ENCODE measurements at places on chromosomes 4 and X. TPM values are rescaled to one million over a fixed set of nuclear protein-coding genes. Genes with fewer than 3 reads are reported as not detected.

- no peak for DNase-seq
Observed at GRCh38 chr4:185991770-185992169, 77.2 kb upstream of the TLR3 start.

GRCh38 chr4:176034936-176035335 is 30.7 kb upstream of the WDR17 start:
- no peak for DNase-seq

- DNase-seq = peak; percentile 9
Observed at GRCh38 chr4:21652508-21653231, 295.9 kb downstream of the KCNIP4 start.

DNA sequence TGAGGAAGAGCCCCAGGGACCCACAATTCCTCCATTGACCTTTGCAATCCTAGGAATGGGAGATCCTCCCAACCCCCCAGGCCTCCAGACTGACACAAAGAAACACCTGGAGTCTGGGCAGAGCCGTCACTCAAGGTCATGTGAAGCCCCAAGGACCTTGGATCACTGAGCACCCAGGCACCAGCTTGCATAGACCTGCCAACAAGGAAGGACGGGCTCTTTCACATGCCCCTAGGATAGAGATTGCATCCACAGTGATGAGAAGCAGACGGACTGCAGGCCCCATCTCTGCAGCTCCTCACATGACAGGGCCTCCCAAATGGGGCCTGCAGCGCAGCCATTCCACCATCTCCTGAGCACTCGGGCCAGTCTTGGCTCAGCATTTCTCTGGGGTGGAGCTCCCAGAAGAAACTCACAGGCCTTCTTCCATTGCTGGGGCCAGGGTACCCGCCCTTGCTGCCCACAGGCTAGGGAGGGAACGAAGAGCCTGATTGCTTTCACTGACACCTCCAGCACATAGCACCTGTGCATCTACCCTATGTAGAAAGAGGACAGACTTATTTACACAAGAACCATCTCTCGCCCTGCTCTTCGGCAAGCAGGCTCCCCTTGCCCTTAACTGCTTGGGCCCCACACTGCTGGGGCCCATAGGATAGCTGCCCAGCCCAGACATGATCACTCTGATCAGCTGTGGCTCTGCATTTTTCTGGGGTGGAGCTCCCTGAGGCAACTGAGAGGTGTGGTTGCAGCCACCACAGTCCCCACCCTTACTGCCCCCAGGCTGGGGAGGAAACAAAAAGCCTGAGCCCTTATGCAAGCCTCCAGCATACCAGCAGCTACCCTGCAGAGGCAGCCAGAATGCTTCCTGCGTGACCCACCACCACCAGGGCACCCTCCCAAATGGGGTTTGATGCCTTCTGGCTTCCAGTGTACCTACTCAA is 185.7 kb upstream of the ZCCHC13 start:
- DNase-seq = no peak

The BTK gene
- total RNA-seq = 2.2 TPM

DNA sequence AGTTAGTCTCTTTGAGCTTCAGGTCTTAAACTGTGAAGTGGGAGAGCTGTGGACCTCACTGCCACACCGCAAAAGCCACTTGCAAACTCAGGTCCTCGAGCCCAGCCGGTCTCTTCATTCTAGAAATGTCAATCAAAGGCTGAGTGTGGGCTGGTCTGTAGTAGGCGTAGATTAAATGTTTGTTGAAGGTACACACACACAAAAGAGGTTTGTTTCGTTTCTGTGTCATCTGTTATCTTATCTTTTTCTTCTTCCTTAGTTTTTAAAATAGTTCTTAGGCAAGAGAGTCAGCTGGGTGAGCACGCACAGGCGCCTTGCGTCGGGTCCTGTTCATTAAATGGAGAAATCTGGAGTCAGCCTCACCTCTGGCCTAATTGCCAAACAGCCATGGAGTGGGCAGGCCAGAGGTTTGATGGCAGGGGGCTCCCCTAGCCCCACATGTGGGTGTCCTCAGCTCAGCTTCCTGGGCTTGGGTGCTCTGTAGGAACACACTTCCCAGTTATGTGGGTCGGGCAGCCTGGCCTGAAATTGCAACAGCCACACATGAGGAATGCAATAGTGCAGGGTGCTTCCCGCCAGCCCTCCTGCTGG is 836 bp upstream of the PSAPL1 start:
- DNase-seq = no peak

- no peak for DNase-seq
Observed at GRCh38 chrX:132775263-132775823, 183.1 kb downstream of the HS6ST2 start.

- DNase-seq = no peak
Observed at GRCh38 chrX:63503541-63503940, 152.4 kb upstream of the SPIN4 start.

The PABPC1L2B gene
- 0.09 TPM for total RNA-seq

DNA sequence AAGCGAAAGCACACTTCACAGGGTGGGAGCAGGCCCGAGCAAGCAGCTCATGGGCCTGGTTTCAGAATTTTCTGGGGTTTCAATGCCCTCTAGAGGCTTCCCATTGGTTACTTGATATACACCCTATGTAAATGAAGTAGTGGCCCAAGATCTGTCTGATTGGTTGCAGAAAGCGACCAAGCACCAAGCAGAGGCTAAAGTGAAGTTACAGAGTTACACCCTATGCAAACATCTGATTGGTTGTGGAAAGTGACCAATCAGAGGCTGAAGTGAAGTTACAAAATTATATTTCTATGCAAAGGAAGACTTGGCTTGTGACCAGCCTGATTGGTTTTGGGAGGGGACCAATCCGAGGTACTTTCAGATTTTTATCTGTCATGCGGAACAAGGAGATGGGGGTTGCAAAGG is 8.2 kb downstream of the FHIP1A start:
- DNase-seq = no peak

- no peak for DNase-seq
Observed at GRCh38 chr4:1813231-1813630, 20.1 kb downstream of the FGFR3 start.

The MAGEB1 gene
- total RNA-seq = not detected

GRCh38 chr4:54542540-54543041 is 115.2 kb upstream of the KIT start:
- DNase-seq = no peak

DNA sequence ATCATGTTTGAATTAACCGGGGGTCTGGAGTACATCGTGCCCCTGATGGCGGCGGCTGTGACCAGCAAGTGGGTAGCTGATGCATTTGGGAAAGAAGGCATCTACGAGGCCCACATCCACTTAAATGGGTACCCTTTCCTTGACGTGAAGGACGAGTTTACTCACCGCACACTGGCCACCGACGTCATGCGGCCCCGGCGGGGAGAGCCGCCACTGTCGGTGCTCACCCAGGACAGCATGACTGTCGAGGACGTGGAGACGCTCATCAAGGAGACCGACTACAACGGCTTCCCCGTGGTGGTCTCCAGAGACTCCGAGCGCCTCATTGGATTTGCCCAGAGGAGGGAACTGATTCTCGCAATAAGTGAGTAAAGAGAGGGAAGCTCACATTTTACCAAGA is 56.9 kb downstream of the CLCN4 start:
- DNase-seq = no peak

GRCh38 chr4:101306225-101306624 is 41.1 kb downstream of the PPP3CA start:
- DNase-seq = no peak

The H2AZ1 gene
- total RNA-seq = 121 TPM

DNA sequence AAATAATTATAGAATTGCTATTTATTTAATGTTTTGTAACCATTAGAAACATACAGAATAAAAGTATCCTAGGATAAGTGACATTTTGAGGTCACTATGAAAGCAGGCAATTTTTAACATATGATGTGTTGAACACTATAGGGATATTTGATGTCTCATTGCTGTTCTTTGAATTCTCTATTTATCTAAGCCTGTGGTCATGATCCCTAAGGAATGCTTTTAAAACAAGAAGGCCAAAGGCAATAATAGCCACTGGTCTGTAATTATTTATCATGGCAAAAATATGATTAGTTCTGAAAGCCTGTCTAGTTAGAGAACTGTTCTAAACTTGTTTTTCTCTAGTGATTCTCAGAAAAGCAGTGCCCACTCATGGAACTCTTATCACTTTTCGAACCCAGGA is 186.6 kb downstream of the RPA4 start:
- no peak for DNase-seq

DNA sequence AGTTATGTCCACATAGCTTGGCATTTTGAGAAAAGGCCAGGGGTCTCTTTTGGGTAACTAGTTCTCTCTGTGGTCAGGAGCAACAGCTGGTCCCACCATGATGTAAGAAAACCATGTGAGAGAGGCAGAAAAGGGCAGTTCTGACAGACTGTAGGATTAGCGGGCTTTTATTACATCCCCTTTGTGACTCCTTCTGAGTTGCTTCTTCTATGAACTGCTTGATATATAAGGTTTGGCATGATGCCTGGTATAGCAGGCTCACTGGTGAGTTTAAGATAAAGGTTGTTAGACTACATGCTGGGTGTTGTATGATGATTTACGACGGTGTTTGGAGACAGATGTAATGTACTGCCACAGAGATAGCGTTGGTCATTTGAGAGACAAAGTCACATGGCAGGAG is 2308.1 kb upstream of the AGA start:
- DNase-seq = no peak

- DNase-seq = no peak
Observed at GRCh38 chr4:90069151-90069550, 58.0 kb upstream of the CCSER1 start.

- no peak for DNase-seq
Observed at GRCh38 chr4:162499478-162499877, 335.7 kb upstream of the FSTL5 start.

The FGB gene
- total RNA-seq = 0.36 TPM

DNA sequence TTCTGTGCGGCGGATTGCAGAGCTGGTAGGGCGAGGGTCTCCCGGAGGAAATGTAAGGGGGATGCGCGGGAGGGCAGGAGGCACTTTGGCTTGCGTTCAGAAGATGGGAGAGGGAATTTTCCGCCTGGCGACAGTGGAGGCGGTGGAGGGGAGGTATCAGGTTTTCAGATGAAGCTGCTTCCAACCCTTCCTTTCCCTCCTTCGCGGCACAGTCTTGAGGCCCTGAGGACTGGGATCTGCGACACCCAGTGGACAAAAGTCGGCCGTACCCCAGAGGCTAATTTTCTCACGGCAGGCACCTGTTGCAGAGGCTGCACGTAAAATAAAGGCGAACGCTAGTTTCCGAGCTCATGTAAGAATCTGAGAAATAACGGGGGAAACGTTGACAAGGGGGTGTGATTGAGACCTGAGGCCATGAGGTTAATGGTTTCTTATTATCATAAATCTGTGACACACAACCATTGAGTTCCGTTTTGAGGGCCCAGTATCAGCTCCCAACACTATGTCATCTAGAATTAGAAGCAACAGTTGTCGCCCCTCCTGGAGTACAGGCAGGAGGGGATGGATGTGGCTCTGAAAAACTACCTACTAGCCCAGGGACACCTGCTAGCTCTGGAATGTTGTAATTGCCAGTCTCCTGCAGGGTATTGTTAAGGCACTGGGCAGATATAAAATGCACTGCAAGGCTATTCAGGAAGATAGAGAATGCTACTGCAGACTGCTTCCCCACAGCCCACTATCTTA is 1.1 kb downstream of the ZCCHC18 start:
- peak; percentile 50 for DNase-seq

- DNase-seq = no peak
Observed at GRCh38 chrX:3680459-3680858, 33.0 kb downstream of the PRKX start.

DNA sequence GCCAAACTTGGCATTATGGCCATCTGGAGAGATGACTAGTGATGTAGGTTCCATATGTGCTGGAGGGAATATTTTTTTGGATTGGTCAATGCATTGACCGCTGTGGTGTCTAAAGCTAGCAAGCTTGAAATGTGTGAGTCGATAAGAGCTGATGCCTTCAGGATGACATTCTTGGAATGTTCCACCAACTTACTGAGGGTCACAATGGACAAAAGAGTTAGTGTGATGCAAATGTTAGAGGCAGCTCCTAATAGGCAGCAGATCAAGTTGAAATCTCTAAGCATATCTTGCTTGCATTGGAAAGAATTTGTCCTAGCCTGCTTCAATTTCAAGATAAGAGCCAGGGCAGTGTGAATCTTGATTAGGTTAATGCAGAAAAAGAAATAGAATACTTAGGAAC is 210.4 kb upstream of the AFF2 start:
- no peak for DNase-seq

- DNase-seq = no peak
Observed at GRCh38 chr4:152784490-152785350, 5.0 kb downstream of the ARFIP1 start.

- DNase-seq = no peak
Observed at GRCh38 chrX:51922561-51922960, 29.1 kb downstream of the MAGED1 start.

DNA sequence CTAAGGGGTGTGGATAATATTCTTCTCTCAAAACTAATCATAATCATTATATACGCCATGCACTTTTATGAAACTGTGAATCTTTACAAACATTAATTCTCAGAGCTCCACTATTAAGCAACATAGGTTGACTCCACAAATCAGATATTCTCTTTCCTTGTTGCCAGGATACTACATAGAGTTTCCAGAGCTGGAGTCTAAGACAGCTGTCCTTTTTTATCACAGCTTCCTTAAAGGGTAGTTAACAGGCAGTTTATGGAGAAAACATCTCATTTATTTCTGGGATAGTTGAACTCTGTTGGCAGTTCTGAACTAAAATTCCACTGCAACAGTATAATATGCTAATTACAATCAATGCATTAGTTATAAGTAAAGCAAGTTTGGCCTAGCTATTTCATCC is 152.1 kb upstream of the PPP1R2C start:
- no peak for DNase-seq

DNA sequence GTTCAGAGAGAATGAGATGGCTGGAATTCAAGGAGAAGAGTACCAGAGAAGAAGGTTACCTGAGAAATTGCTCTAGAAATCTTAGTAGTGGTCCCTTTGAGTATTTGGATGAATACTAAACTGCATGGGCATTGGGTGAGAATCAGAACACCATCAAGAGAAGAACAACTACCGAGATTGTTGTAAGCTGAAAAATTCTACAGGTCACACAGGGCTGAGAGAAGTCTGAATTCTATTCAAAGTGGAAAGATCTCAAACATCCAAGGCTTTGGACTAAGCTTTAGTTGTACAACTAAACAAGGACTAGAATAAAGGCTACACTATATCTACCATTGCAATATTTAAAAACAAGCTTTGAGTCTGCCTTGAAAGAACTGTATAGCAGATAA is 40.8 kb downstream of the LRBA start:
- no peak for DNase-seq

The FGF5 gene
- total RNA-seq = 26.1 TPM

The GAGE1 gene
- not detected for total RNA-seq

The BRCC3 gene
- total RNA-seq = 13.1 TPM

GRCh38 chrX:121028419-121028818 is 19.0 kb upstream of the GLUD2 start:
- DNase-seq = no peak

The HSD17B13 gene
- total RNA-seq = 0.36 TPM
